ENCODE measurements at places on chromosomes 3 and 15.

DNA sequence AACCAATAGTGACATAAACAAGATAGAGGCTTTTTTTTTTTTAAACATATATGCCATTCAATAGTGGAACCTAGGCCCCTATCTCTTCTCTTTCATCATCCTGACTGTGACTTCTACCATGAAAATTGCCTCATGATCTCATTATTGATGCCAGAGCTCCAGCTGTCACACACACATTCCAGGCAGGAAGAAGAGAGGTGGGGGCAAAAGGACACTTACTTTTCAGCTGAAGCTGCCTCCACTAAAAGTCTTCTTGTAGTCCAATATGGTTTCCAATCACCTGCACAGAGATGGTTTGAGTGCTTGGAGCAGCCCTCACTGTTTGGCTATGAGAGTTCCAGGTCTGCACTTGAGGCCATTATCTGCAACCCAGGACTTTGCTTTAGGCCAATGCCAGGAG lies 45.0 kb downstream of the CLEC3B start:
- no peak for DNase-seq
- H3K4me3 ChIP-seq, result no peak overlapping the region
- H3K27ac ChIP-seq, result no peak overlapping the region
- no peaks in the 10 kb centered on the region for H3K4me1 ChIP-seq
- H3K27me3 ChIP-seq, result no peaks in the 10 kb centered on the region

DNA sequence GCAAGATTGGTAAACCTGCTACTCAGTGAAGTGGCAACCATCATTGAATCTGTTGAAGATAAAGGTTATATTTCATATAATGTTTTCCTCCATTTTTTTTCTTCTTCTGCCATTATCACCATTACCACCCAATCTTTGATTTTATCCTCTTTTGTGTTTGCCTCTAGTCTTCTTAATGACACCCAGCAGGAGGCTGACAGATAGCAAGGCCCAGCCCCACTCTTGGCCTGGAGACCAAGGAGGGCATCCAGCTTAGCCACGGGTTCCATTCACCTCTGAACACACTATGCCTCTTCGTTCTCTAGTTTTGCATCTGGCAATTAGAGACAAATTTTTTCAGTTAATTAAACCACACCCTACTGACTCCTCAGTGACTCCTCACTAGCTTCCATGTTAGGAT lies 129.7 kb downstream of the TPRG1 start:
- no peak overlapping the region for H3K4me3 ChIP-seq
- peaks cover 62% of the 10 kb centered on the region for H3K4me1 ChIP-seq
- no peak for DNase-seq
- H3K27ac ChIP-seq, result no peak overlapping the region
- no peaks in the 10 kb centered on the region for H3K27me3 ChIP-seq
- H3K36me3 ChIP-seq, result no peaks in the 10 kb centered on the region

DNA sequence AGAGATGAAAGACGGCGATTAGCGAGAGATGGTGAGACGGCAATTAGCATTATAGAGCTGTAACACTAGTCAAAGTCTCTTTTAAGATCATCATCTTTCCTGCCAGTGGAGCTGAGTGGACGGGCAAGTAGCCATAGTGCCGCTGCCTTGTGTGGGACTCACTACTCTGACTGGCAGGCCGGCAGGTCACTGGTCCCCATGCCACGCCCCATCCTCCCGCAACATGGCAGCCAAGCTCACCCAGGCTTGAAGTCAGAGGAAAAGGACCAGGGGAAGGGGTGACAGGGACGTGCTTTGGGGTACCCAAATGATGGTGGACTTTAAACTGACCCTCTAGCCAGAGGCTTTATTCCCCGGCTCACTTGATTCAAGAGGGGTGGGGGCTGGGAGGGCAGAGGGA lies 44.6 kb upstream of the COL6A5 start:
- peaks cover 13% of the 10 kb centered on the region for H3K4me1 ChIP-seq
- DNase-seq, result no peak
- peaks cover 5% of the 10 kb centered on the region for H3K27me3 ChIP-seq
- H3K4me3 ChIP-seq, result no peak overlapping the region
- no peak overlapping the region for H3K27ac ChIP-seq

GRCh38 chr3:124401843-124402242 lies 328.4 kb upstream of the UMPS start:
- no peak for DNase-seq
- H3K27me3 ChIP-seq, result no peaks in the 10 kb centered on the region
- no peak overlapping the region for H3K4me3 ChIP-seq
- H3K4me1 ChIP-seq, result peaks cover 20% of the 10 kb centered on the region

DNA sequence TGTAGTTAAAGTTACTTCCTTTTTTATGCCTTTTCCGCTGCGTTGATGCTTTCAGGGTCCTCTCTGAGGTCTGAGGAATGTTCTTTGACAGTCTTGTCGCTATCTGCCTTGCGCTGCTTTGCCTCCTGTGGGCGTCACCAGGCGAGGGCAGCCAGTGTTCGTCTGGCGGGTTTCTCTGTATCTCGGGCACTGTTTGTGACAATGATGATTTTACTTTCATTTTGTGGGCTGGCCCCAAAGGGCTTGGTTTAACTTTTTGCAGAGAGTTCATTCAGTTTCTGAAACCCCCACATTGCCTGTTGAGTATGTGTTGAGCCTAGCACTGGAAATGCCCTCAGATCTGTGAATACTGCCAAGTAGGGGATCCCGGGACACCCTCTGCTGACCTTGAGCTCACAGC lies 24.6 kb upstream of the SACM1L start:
- H3K27me3 ChIP-seq, result no peaks in the 10 kb centered on the region
- no peak overlapping the region for H3K27ac ChIP-seq
- DNase-seq, result no peak

DNA sequence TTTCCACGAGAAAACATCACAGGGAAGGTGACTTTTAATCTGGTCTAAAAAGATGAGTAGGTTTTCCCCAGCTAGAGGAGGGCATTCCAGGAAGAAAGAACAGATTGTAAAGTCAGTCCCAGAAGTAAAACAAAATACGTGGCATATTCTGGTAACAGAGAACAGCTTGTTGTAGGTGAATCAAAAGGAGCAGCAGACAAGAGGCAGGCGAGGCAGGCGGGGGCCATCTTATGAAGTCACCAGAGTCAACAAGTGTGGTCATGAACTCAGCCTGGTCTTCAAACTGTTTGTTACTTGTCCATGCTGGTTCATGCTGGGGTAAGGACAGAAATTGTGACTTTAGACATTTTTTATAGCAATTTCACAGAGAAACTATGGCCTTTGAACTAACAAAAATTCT lies 4.0 kb upstream of the POPDC2 start:
- H3K36me3 ChIP-seq, result no peaks in the 10 kb centered on the region
- H3K27me3 ChIP-seq, result no peaks in the 10 kb centered on the region
- no peak for DNase-seq
- peak overlapping the region; percentile 80 for H3K27ac ChIP-seq

GRCh38 chr15:62482785-62483429 lies 317.8 kb upstream of the C2CD4B start:
- no peak for DNase-seq
- peaks cover 32% of the 10 kb centered on the region for H3K4me1 ChIP-seq
- no peaks in the 10 kb centered on the region for H3K27me3 ChIP-seq
- no peak overlapping the region for H3K27ac ChIP-seq
- no peaks in the 10 kb centered on the region for H3K36me3 ChIP-seq

GRCh38 chr15:72009222-72009621 lies 108.7 kb downstream of the MYO9A start:
- no peak overlapping the region for H3K4me3 ChIP-seq
- no peak for DNase-seq
- peaks cover 18% of the 10 kb centered on the region for H3K36me3 ChIP-seq
- no peaks in the 10 kb centered on the region for H3K4me1 ChIP-seq

- no peak for DNase-seq
- no peaks in the 10 kb centered on the region for H3K27me3 ChIP-seq
- peak overlapping the region; percentile 75 for H3K27ac ChIP-seq
- peaks cover 61% of the 10 kb centered on the region for H3K4me1 ChIP-seq
Measured at GRCh38 chr3:150238995-150239619, 169.0 kb upstream of the TSC22D2 start.

DNA sequence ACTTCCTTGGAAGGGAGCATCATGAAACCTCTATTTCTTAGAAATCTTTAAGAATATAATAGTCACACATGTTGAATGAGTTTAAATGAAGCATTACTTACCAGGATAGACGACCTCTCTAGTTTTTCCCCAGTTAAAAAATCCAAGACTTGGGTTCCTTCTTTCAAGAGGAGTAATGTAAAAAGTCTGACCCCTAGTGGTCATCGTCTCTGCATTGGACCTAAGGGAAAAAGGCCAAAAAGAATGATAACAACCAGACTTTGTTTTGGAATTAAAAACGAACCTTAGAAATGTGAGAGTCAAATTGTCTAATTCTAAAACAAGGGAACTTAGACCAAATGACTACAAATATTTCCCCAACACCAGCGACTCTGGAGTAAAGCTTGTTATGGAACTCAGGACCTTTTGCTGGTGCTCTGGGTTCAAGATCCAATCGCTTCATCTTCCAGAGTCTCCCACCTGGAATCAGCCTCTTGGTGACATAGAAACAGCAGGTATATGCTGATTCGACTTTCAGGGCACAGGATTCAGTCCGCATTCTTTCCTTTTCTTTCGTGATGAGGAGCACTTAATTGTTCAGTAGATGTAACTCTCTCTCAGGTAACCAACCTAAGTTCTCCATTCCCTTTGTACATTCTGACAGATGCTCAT lies 214.8 kb upstream of the TPRG1 start:
- H3K36me3 ChIP-seq, result no peaks in the 10 kb centered on the region
- no peak for DNase-seq
- H3K4me1 ChIP-seq, result no peaks in the 10 kb centered on the region
- H3K27me3 ChIP-seq, result no peaks in the 10 kb centered on the region
- no peak overlapping the region for H3K27ac ChIP-seq

- no peak overlapping the region for H3K27ac ChIP-seq
- no peak overlapping the region for H3K4me3 ChIP-seq
- no peaks in the 10 kb centered on the region for H3K4me1 ChIP-seq
- no peaks in the 10 kb centered on the region for H3K27me3 ChIP-seq
Measured at GRCh38 chr3:69130689-69131088, 8.3 kb upstream of the LMOD3 start.

GRCh38 chr3:187737368-187738070 lies 7.7 kb downstream of the BCL6 start:
- peak overlapping the region; percentile 95 for H3K4me3 ChIP-seq
- peaks cover 41% of the 10 kb centered on the region for H3K4me1 ChIP-seq
- H3K27me3 ChIP-seq, result peaks cover 2% of the 10 kb centered on the region
- H3K36me3 ChIP-seq, result peaks cover 7% of the 10 kb centered on the region
- H3K27ac ChIP-seq, result peak overlapping the region; percentile 98
- peak; percentile 68 for DNase-seq

- peaks cover 3% of the 10 kb centered on the region for H3K36me3 ChIP-seq
- H3K4me3 ChIP-seq, result no peak overlapping the region
- DNase-seq, result no peak
Measured at GRCh38 chr3:188396900-188397299, 242.9 kb downstream of the LPP start.

DNA sequence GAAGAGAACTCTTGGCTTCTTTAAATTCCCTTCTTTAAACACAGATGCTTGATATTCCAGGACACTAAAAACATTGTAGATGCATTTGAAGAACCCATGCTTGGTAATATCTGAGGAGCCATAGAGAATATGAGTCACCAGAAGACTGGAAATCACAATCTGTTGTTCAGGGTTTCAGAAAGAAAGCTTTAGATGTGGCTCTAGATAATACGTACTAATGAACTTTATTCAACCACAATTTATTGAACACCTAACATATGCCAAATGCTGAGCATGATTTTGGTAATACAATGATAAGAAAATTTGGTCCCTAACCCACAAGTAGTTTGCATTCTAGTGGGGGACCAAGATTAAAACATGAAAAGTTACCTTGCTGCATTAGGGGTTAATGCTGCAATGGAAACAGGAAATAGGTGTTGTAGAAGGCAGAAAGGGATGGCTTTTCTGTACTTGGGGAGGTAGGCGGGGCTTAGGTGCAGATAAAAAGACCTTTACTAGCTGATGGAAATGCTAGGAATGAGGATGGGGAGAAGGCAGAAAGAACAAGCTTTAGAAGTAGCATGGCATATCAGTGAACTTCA lies 11.6 kb upstream of the PLD1 start:
- no peak for DNase-seq
- H3K4me1 ChIP-seq, result peaks cover 31% of the 10 kb centered on the region
- H3K27me3 ChIP-seq, result no peaks in the 10 kb centered on the region

DNA sequence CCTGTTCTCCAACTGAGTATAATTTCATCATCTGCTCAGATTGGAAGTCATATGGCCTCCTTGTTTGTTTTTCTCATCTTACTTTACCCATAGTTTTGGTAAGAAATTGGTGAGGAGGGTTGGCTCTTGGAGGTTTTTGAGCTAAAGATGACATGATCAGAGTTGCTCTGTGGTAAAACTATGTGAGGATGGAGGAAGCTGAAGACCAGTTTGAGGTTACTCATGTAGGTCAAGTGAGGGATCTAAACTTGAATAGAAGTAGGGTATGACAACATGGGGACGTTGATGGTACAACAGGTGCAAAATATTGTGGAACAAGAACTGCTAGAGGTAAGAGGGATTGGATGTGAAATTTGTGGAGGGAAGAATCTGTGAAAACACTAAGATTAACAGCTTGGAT lies 87.7 kb upstream of the NEO1 start:
- H3K4me1 ChIP-seq, result peaks cover 9% of the 10 kb centered on the region
- H3K4me3 ChIP-seq, result no peak overlapping the region
- no peak for DNase-seq
- no peaks in the 10 kb centered on the region for H3K36me3 ChIP-seq

- no peak overlapping the region for H3K4me3 ChIP-seq
- H3K36me3 ChIP-seq, result peaks cover 27% of the 10 kb centered on the region
- H3K27me3 ChIP-seq, result no peaks in the 10 kb centered on the region
- DNase-seq, result peak; percentile 82
- H3K27ac ChIP-seq, result peak overlapping the region; percentile 61
Measured at GRCh38 chr3:57100046-57100695, 39.7 kb downstream of the SPATA12 start.

GRCh38 chr15:80179025-80179759 lies 26.4 kb downstream of the FAH start:
- no peak overlapping the region for H3K4me3 ChIP-seq
- DNase-seq, result no peak
- peaks cover 33% of the 10 kb centered on the region for H3K36me3 ChIP-seq
- no peaks in the 10 kb centered on the region for H3K4me1 ChIP-seq
- H3K27me3 ChIP-seq, result no peaks in the 10 kb centered on the region

DNA sequence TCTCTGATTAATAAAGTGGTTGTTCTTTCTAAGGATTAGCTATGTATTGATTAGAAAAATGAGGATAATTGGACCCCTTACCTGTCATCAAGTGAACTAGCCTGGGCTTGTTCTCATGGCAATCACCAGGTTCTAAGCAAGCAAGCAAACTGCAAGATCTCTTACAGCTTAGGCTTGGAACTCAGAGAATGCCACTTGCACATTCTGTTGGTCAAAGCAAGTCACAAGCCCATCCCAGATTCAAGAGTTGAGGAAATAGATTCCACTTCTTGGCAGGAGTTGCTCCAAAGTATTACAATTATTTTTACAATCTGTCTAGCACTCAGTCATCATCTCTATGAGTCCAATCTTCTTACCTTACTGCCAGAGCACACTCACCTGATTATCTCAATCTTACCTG lies 180.3 kb downstream of the SYNPR start:
- peaks cover 20% of the 10 kb centered on the region for H3K27me3 ChIP-seq
- H3K4me3 ChIP-seq, result no peak overlapping the region
- no peak for DNase-seq
- no peaks in the 10 kb centered on the region for H3K36me3 ChIP-seq
- H3K4me1 ChIP-seq, result no peaks in the 10 kb centered on the region
- no peak overlapping the region for H3K27ac ChIP-seq
